NCI-H510A treated with DMSO at 0.1 percent for 48 hours (cell line): ENCODE measurements at places on chromosomes 6 and 20.

DNA sequence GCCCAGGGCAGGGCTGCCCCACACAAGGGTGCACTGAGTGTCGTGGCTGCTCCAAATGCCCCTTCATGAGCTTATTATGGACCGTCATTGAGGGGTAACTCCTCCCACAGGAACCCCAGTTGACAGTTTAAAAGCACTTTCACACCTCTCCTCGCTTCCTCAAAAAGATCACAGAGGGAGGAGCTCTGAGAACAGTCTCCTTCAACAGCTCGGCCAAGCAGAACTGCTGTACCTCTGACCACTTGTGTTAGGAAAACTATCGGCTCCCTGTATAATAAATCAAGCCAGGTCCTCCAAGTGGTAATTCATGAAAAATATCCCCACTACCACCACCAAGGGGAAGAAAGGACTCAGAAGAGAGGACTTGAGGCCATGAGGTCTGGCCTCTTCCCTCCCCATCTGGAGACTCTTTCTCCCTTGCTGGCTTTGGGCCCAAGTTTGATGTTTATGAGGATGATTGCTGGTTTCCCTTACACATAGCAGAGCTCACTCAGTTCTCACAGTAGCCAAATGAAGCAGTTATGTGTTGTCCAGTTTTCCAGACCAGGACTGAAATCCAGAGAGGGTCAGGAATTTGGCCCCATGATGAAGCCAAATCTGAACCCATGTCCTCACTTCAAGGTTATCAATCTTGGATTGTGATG is 8.7 kb downstream of the SNX21 start:
- DNase-seq, result no peak

GRCh38 chr6:56821005-56821432 is 133.9 kb upstream of the BEND6 start:
- DNase-seq, result peak; percentile 96

- DNase-seq, result no peak
These were observed 82.9 kb upstream of the MLN start for GRCh38 chr6:33886673-33887144.

GRCh38 chr6:17831135-17831534 is 124.4 kb upstream of the NUP153 start:
- DNase-seq, result no peak

DNA sequence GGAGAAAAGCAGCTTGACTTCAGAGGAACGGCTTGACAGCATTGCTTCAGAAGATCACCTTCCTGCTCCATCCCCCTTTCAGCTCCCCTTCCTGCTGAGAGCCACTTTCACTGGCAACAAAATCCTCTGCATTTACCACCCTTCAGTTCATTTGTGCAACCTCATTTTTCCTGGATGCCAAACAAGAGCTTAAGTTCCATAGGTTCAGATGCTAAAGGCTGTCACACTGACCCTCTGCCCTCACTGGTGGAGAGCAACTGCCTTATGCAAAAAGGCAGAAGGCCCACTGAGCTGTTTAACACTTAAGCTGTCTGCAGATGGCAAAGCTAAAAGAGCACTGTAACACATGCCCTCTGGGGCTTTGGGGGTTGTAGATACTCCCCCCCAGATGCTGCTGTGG is 131.2 kb upstream of the SPACA1 start:
- DNase-seq, result no peak

GRCh38 chr20:12030470-12030869 is 112.8 kb downstream of the BTBD3 start:
- DNase-seq, result peak; percentile 76

DNA sequence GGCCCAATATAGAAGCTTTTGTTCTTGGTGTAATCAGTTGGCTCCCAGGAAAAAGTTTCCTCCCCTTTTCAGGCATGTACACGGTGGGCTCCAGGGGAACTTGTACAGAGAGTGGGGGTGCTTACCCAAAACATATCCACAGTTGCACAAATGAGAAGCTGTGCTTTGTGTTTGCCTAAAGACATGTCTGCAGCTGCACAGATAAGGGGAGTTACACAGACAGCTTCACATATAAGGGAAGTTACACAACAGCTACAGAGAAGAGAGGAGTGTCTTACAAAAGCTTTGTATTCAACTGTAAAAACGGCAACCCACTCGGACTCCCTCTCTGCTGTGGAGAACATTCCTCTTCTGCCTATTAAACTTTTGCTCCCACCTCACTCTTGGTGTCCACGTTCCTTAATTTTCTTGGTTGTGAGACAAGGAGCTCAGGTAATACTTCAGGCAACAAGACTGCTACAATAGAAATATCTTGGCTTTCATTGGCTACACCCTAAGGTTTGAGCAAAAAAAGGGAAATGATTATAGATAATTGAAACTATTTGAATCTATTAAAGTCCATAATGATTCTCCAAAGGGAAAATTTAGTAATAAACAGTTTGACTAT is 7.4 kb upstream of the PNRC1 start:
- no peak for DNase-seq

- DNase-seq, result no peak
These were observed 59.8 kb upstream of the RREB1 start for GRCh38 chr6:7047966-7048365.

- no peak for DNase-seq
These were observed 35.7 kb downstream of the COL11A2 start for GRCh38 chr6:33156561-33156960.

GRCh38 chr6:87798393-87799278 is 96.6 kb upstream of the AKIRIN2 start:
- DNase-seq, result no peak

GRCh38 chr6:48695872-48696271 is 584.9 kb upstream of the PTCHD4 start:
- DNase-seq, result no peak
